Esophagus squamous epithelium (tissue), 5 donors: ENCODE measurements at places on chromosomes 11 and 22.

DNA sequence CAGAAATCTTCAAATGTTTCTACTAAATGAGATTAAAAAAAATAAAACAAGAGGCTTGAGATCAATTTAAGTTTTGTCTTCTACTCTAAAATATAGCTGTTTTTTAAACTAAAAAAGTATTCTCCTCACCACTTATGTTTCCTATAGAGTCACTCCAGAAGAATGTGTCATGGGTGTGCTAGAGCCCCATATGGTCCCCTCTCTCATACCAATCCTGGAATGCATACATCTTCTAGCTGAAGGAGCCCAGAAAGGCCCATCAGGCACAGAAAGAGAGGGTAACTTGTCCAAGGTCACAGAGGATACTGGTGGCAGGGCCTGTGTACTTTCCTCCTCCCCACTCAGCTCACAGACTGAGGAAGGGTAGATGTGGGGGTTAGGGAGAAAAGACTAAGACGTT, 34.4 kb downstream of the RELT start:
- no peak overlapping the region for H3K27ac ChIP-seq
- DNase-seq: no peak
- no peaks in the 10 kb centered on the region for H3K27me3 ChIP-seq
- no peaks in the 10 kb centered on the region for H3K36me3 ChIP-seq
- no peak overlapping the region for H3K4me3 ChIP-seq
- H3K4me1 ChIP-seq: peaks cover 20% of the 10 kb centered on the region

DNA sequence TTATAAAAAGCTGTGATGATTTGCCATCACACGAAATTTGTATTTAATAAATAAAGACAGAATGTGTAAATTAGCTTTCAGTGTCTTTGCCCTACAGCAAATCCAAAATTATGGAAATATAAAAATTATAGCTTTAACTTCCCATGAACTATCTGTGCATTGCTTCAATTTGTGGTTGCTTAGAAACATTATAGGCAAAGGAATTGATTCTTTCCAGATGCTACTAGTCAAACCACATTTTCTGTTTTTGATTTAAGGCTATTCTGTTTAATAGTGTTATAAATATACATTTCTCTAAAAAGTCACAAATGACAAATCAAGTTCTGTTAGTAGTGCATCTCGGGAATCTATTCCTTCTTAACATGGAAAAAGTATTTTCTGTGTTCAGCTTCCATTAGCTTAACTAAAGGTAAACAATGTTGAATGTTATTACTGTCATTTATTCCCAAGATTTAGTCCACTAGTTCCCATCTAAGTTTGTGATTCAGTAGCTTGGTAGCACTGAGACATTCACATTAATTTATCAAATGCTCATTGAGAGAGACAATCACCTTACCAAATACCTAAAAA, 1086.3 kb upstream of the CCDC90B start:
- no peaks in the 10 kb centered on the region for H3K4me1 ChIP-seq
- H3K27ac ChIP-seq: no peak overlapping the region
- no peaks in the 10 kb centered on the region for H3K27me3 ChIP-seq
- H3K4me3 ChIP-seq: no peak overlapping the region

- H3K36me3 ChIP-seq: no peaks in the 10 kb centered on the region
- H3K27me3 ChIP-seq: no peaks in the 10 kb centered on the region
- H3K27ac ChIP-seq: no peak overlapping the region
- no peak overlapping the region for H3K4me3 ChIP-seq
- no peak for DNase-seq
- H3K4me1 ChIP-seq: peaks cover 20% of the 10 kb centered on the region
Measured at GRCh38 chr11:43690929-43691725, 10.6 kb downstream of the HSD17B12 start.

DNA sequence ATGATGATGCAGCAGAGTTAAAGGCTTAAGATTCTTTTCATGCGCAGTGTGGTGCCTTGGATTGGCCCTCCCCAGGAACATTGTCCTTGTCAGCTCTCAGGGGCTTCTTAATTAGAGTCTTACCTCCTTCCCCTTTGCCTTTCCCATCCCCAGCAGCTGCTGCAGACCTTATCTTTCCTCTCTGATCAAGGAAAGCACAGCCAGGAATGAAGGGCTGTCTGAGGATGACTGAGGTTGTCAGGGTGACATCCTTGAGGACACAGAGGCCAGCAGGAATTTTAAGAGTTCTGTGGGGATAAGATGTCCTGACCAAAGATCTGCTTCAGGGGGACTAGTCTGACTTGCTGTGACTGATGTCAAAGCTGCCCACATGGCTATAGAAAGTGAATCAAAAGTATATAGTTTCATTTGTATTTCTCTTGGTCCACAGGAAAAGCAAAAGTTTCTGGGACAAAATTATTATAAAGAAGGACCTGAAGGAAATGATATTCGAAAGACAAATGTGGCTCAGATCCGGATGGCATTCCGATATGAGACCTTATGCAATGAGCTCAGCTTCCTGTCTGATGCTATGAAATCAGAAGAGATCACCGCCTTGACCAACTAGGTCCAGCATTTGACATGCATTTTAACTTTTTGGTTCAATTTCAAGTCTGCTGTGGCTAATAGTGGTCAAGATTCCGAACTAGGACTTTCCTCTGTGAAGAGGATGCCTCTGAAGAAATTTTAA, 35.5 kb downstream of the RNF141 start:
- H3K36me3 ChIP-seq: no peaks in the 10 kb centered on the region
- H3K27ac ChIP-seq: no peak overlapping the region
- H3K4me3 ChIP-seq: no peak overlapping the region
- DNase-seq: no peak

DNA sequence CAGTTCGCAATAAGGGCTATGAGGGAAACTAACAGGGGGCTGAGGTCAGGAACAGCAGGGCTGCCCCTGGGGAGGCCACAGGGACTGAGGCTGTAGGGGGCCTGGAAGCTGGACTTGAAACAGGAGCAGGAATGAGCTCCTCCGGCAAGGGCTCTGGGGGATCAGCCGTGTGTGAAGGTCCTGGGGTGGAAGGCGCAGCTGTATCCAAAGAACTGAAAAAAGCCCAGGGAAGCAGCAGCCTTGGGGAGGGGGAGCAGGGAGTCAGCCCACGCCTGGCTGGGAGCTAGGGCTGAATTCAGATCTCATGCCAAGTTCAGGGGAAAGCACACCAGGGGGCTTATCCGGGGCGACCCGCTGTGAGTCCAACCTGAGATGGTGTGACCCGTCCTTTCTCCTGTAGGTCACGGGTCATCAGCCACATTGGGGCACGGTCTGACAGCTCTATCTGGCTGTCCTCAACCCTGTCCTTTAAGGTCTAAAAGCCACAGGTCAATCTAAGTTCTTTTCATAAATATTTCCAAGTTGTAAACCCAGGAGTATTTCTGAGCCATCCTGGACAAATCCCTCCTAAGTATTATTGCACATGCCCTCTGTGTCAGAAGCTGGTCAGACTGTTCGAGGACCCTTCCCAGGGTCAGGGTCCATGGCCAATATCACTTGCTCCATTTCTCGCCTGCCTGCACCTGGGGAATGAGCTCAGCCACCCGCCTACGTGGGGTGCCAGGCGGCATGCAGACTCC, 18.0 kb downstream of the TP53AIP1 start:
- H3K27ac ChIP-seq: no peak overlapping the region
- DNase-seq: no peak
- H3K27me3 ChIP-seq: no peaks in the 10 kb centered on the region
- H3K36me3 ChIP-seq: no peaks in the 10 kb centered on the region
- H3K4me1 ChIP-seq: peaks cover 2% of the 10 kb centered on the region

- H3K4me3 ChIP-seq: no peak overlapping the region
- H3K27me3 ChIP-seq: no peaks in the 10 kb centered on the region
- peaks cover 4% of the 10 kb centered on the region for H3K36me3 ChIP-seq
- H3K4me1 ChIP-seq: peaks cover 7% of the 10 kb centered on the region
- DNase-seq: no peak
Measured at GRCh38 chr22:31223786-31224191, 11.7 kb downstream of the LIMK2 start.

- no peaks in the 10 kb centered on the region for H3K4me1 ChIP-seq
- H3K4me3 ChIP-seq: no peak overlapping the region
- no peaks in the 10 kb centered on the region for H3K36me3 ChIP-seq
- no peaks in the 10 kb centered on the region for H3K27me3 ChIP-seq
Measured at GRCh38 chr11:129973809-129974208, 28.8 kb downstream of the PRDM10 start.

- H3K27ac ChIP-seq: no peak overlapping the region
- H3K36me3 ChIP-seq: no peaks in the 10 kb centered on the region
- no peak for DNase-seq
- no peak overlapping the region for H3K4me3 ChIP-seq
- no peaks in the 10 kb centered on the region for H3K4me1 ChIP-seq
Measured at GRCh38 chr11:5922749-5923426, 19.2 kb upstream of the OR56A3 start.

GRCh38 chr11:60482361-60482760, 10.2 kb upstream of the MS4A12 start:
- DNase-seq: no peak
- no peaks in the 10 kb centered on the region for H3K4me1 ChIP-seq
- no peak overlapping the region for H3K27ac ChIP-seq

DNA sequence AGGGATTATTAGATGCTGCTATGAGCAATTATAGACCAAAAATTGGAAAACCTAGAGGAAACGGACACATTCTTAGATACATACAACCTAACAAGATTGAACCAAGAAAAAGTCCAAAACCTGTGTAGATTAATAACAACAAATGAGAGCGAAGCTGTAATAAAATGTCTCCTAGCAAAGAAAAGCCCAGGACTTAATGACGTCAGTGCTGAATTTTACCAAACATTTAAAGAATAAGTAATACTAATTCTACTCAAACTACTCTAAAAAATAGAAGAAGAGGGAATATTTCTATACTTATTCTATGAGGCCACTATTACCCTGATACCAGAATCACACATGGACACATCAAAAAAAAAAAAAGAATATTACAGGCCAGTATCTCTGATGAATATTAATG, 309.5 kb upstream of the ANO5 start:
- no peak overlapping the region for H3K4me3 ChIP-seq
- H3K4me1 ChIP-seq: no peaks in the 10 kb centered on the region
- no peak overlapping the region for H3K27ac ChIP-seq
- H3K27me3 ChIP-seq: no peaks in the 10 kb centered on the region
- no peak for DNase-seq
- no peaks in the 10 kb centered on the region for H3K36me3 ChIP-seq

DNA sequence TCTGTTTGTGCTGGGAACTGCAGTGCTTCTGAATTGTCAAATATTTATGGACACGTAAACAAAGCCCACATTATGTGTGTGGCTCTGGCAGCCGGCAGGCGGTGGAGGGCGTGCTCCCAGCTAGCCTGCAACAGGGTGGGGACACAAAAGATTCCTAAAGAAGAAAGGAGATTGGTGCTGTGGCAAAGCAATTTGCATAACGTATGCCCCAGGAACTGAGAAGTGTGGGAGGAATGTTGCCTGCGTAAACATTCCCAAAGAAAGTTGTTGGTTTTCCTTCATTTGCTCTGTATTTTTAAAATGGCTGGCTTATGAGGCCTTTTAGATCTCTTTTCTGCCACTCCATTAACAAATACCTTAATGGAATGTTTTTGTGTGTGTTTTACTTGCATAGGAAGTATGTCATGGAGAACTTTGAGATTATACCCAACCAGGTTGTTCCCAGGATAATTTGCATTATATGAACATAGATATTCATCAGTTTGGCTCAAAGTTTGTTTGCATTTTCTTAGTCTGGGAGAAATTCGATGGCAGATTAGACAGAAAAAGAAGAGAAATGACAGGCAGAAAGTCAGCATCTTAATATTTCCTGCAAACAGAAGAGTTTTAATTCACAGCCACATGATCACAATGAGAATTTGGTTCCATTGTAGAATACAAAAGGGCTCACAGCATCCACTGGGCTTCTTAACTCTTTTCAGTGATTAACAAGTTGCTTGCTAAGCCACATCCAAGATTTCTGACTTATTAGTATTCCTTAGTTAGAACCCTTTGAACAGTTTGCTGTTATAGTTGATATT, 41.8 kb upstream of the DLAT start:
- peaks cover 51% of the 10 kb centered on the region for H3K4me1 ChIP-seq
- H3K27ac ChIP-seq: peak overlapping the region; percentile 60
- DNase-seq: no peak
- no peaks in the 10 kb centered on the region for H3K27me3 ChIP-seq
- no peak overlapping the region for H3K4me3 ChIP-seq

GRCh38 chr11:118449316-118449918, 13.1 kb downstream of the KMT2A start:
- H3K4me3 ChIP-seq: no peak overlapping the region
- no peak overlapping the region for H3K27ac ChIP-seq
- DNase-seq: no peak
- no peaks in the 10 kb centered on the region for H3K27me3 ChIP-seq
- H3K36me3 ChIP-seq: no peaks in the 10 kb centered on the region
- H3K4me1 ChIP-seq: peaks cover 20% of the 10 kb centered on the region

DNA sequence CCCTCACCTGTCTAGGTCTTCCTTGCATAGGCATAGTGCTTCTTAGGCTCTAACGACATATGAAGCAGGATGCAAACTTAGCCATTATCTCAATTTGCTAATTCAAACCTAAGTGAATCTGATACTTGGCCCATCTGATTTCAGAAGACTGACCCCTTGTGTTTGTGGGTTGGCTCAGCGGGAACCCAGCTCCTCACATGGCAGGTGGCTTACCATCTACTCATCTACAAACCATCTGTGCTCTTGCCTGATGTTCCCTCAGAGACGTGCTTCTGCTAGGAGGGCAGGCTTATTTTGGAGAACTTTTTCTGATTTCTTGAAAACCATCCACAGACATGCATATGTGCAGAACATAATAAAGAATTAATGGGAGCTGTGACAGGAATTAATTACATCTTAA, 15.2 kb downstream of the ELMOD1 start:
- no peak overlapping the region for H3K4me3 ChIP-seq
- H3K27me3 ChIP-seq: no peaks in the 10 kb centered on the region
- H3K27ac ChIP-seq: no peak overlapping the region
- no peaks in the 10 kb centered on the region for H3K4me1 ChIP-seq
- no peaks in the 10 kb centered on the region for H3K36me3 ChIP-seq

DNA sequence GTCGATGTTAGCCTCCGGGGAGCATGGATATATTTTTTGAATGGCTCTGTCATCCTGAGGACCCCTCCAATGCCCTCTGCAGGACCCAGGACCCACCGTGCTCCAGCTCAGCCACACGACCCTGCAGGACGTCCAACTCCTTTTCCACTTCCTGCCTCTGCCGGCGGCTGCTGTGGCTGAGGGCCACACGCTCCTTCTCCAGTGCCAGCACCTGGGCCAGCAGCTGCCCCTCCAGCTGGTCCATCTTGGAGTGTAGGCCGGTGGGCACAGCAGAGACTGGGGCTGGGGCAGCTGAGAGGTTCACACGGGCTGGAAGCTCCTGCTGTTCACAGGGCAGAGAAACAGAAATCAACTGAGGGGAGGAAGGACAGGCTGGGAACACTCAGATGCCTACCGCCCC, 15.6 kb downstream of the NPTXR start:
- no peaks in the 10 kb centered on the region for H3K27me3 ChIP-seq
- H3K27ac ChIP-seq: no peak overlapping the region

DNA sequence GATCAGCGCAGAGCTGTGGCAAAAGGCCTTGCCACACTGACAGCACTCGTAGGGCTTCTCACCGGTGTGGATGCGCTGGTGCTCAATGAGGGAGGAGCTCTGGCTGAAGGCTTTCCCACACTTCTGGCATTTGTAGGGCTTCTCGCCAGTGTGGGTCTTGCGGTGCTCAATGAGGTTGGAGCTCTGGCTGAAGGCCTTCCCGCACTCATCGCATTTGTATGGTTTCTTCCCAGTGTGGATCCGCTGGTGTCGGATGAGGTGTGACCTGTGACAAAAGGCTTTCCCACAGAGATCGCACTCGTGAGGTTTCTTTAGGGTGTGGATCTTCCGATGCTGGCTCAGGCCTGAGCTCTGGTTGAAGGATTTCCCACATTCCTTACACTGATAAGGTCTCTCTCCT, 6.9 kb downstream of the ZNF70 start:
- H3K4me3 ChIP-seq: no peak overlapping the region
- peaks cover 11% of the 10 kb centered on the region for H3K36me3 ChIP-seq
- H3K27ac ChIP-seq: no peak overlapping the region
- no peak for DNase-seq
- no peaks in the 10 kb centered on the region for H3K27me3 ChIP-seq
